NCI-H2171 treated with DMSO at 0.1 percent for 48 hours (cell line): ENCODE measurements at places on chromosomes 16 and 17.

GRCh38 chr16:2953706-2954627 is 10.1 kb upstream of the KREMEN2 start:
- peak; percentile 80 for DNase-seq

- DNase-seq, result no peak
Observed at GRCh38 chr17:50219939-50220465, 18.6 kb upstream of the COL1A1 start.

DNA sequence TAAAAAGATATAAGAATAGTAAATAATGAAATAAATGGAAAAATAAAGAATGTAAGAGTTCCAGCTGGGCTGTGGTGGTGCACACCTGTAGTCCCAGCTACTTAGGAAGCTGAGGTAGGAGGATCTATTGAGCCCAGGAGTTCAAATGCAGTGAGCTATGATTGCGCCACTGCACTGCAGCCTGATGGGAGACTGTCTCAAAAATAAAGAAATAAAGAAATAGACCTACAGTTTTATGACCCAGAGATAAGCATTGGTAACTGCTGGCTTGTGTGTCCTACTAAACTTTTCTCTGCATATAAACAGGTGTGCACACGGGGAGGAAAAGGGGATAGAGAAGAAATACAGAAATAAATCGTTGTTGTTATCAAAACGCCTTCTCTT is 7.8 kb upstream of the PDP2 start:
- no peak for DNase-seq

GRCh38 chr17:34886831-34887230 is 74.4 kb downstream of the CCT6B start:
- DNase-seq, result no peak

DNA sequence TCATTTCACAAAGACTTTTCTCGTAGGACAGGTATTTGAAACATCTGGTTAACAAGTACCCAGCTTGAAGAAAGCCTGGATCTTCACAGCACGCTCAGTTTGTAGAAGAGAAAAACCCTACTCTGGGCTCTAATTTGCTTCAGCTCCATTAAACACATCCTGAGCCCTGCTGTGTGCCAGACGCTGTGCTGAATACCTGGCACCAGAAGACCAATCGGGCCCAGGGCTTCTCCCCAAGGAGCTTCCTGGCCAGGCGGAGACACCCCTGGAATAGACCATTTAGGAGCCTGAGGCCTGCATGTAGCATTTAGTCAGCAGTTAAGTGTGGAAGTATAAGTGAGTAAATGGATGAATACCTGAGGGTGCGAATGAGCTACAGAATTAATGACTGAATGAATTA is 8.9 kb upstream of the ABAT start:
- no peak for DNase-seq

DNA sequence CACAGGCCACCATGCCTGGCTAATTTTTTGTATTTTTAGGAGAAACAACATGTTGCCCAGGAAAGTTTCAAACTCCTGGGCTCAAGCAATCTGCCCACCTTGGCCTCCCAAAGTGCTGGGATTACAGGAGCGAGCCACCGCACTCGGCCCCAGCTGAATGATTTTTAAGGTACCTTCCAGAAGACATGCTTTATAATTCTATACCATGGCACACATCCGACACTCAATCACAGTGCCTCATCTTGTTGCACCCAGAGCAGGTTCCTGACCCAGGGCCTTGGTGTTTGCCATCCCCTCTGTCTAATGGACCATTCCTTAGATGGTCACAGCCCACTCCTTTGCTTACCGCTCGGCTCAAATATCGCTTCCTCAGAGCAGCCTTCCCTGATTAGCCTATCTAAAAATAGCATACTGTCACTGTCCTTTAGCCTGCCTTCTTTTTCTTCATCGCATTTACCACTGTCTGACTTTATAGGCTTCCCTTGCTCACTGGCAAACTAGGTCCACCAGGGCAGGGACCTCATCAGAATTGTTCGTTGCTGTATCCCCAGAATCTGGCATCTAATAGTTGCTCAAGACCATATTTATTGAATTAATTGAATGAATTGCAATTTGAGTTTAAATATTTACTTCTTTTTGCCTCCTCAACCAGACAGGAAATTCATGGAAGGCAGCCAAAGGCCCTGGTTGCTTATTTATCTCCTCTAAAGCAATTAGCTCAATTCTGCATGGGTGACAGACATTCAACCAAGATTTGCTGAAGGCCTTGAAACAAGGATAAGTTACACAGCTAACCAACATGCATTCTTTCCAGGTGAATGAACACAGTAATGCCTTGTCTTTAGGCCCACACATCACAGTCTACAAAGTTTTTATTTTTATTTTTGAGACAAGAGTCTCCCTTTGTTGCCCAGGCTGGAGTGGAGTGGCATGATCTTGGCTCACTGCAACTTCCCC is 6.3 kb upstream of the TENT4B start:
- peak; percentile 45 for DNase-seq

- DNase-seq, result peak; percentile 49
Observed at GRCh38 chr17:65173284-65173793, 36.2 kb downstream of the RGS9 start.

- DNase-seq, result peak; percentile 37
Observed at GRCh38 chr16:70730031-70730430, 44.2 kb upstream of the MTSS2 start.

GRCh38 chr16:1048442-1049112 is 24.0 kb upstream of the SSTR5 start:
- peak; percentile 82 for DNase-seq

- DNase-seq, result no peak
Observed at GRCh38 chr17:8212312-8213180, 2.2 kb upstream of the AURKB start.

DNA sequence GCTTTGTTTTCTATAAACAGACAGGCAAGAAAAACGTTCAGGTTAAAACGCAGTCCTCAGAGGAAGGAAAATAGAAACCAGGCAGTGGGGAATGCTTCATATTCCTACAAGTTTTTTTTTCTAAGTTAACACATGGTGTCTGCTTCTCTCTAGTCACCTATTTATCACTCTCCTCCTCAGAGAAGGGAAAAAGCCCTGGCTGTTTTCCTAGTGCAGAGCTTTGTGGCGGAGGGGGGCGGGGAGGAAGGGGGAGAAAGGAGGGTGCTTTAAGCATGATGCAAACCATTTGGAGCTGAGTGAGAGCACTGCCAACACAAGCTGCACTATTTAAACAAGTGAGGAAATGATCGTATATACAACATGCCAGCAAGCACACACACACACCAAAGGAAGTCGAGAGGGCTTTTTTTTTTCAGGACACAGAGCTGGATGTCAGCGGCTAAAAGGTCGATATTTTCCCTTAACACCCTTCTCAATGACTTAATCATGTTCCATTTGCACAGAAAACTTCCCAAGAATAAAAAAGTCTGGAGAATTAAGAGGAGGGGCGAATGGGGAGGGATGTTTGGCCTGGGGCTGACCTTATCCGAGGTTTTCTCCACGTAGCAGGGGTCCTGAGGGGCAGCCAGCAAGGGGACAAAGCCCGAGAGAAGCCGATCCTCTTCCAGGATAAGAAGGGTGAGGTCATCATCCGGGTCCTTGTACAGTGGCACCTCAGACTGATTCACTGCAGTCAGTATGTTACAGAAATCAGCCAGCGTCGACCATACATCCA is 117.4 kb downstream of the HIC1 start:
- peak; percentile 22 for DNase-seq

DNA sequence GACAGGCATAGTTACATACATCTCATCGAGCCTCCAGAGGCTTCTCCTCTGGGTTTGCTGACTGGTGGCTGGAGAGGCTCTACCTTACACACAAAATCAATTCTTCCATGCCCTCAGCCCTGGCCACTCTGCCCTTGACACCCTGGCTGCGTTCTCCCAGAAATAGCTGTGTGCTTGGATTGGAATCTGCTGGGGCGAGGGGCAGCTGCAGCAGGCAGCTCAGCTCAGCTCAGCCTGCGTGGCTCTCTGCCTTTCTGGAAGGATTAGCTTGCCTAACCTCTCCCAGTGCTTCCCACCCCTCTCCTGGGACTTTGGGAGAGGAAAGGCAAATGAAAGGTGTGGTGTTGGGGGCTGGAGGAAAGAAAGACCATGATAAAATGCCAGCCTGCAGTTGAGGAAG is 216.1 kb downstream of the ENGASE start:
- no peak for DNase-seq

- no peak for DNase-seq
Observed at GRCh38 chr17:41571561-41572434, at the start of gene KRT9. KRT9 (minus strand) TSS chr17:41572059; CDS start chr17:41571992, 67 bp downstream.

GRCh38 chr16:75260851-75261589 is 9.6 kb upstream of the BCAR1 start:
- no peak for DNase-seq

GRCh38 chr17:81170727-81171494 is 4.9 kb upstream of the AATK start:
- DNase-seq, result no peak

GRCh38 chr16:65740711-65741110 is 618.8 kb upstream of the CDH11 start:
- DNase-seq, result no peak

DNA sequence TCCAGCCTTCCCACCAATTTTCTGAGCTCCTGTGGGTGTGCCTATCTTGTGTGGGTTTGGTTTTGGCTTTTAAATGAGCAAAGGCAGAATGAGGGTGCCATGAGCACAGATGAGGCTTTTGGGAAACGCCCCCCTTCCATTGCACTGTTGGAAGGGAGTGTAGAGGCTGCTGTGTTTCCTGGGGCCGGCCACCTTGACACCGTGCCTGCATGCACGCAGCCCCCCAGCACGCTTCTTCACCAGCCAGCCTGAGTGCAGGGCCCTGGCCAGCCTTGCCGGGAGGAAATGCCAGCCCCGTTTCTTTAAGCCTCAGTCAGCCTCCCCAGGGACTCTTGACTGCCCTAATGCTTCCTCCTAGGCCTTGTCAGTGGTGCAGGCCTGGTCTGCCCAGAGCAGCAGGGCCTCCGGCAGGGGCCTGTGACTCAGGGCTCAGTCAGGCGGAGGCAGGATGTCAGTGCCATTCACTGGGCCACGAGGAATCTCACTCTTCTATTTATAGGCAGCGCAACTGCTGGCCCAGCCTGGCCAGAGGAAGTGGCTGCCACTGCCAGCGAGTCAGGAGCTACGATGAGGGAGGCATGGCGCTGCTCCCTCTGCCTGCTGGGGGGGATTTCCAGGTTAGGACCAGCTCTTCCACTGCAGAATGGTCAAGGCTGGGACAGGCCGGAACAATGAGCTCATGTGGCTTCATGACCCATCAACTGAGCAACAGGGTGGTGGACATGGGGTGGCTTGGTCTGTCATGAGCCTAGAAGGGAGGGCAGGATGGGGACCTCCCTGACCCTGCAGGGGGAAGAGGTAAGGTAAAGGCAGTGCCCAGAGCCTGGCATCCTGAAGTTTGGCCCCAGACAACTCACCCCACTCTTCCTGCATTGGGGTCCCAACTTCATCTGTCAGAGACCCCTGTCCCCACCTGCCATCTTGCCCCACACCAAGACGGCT is 205.2 kb downstream of the RAB11FIP4 start:
- DNase-seq, result no peak
